ENCODE measurements at places on chromosomes 3 and 15.
A peak's percentile ranks its signal among the peaks of the same experiment; 100 is the strongest.

DNA sequence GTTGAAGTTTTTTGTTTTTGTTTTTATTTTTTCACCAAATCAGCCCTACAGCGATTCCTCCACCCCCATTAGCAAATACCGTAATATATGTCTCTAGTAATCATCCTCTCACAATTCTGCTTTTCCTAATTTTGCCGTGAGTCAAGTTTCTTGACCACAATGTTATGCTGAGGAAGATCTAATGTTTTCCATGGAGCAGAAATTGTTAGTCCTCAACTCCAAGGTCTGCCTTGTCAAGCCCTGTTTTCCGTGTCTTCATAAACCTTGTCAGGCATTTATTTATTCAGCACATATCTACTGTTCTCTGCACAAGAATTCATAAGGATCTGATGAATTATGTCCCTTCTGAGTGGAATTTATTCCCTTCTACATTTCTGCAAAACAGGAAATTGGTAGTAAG is 372.8 kb downstream of the RBMS3 start:
- DNase-seq: no peak

DNA sequence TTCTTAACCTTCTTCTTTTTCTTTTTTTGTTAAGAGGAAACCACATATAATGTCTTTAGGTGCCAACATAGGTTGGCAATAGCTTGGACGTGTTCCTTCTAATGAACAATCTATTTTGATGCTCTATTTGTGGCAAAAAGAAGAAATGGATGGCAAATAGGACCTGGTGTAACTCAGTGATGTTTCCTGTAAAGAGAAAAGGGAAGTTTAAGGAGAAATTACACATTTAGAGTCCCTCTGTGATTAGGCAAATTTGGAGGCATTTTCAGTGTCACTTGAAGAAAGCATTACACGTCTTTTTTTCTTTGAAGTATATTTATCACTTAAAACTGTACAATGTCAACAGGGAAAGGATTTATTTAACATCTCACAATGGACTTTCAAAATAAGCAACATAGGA is 327.1 kb downstream of the ZIC1 start:
- no peak for DNase-seq

DNA sequence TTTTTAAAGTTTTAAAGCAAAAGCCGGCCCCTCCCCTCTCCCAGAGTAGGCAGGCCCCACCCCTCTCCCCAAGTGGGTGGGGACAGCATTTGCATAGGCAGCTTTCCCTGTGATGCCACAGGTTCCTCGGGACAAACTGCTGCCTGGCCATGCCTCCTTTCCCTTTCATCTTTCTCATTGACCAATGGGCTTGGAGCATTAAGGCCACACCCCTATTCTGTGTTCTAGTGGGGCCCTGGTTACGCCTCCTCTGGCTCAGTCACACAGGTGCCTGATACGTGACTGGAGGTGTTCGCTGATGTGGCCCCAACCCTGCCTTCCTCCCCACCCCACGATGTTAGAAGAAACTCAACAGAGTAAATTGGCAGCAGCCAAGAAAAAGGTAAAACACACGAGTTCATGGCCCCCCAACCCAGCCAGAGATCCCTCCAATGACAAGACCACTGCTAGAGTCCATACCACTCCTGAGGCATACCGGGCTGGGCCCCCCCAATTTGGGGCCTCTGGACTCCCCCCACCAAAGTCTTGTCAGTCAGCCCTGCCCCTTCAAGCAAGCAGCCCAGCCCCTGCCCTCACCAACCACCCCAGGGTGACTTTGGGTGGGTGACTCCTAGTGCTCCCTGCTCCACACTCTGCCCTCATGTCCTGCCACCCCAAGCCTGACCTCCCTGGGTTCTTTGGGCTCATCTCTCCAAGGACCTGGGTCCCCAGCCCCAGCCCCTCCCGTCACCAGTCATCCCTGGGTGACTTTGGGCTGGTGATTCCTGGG is 62.8 kb upstream of the CSPG4 start:
- DNase-seq: no peak

DNA sequence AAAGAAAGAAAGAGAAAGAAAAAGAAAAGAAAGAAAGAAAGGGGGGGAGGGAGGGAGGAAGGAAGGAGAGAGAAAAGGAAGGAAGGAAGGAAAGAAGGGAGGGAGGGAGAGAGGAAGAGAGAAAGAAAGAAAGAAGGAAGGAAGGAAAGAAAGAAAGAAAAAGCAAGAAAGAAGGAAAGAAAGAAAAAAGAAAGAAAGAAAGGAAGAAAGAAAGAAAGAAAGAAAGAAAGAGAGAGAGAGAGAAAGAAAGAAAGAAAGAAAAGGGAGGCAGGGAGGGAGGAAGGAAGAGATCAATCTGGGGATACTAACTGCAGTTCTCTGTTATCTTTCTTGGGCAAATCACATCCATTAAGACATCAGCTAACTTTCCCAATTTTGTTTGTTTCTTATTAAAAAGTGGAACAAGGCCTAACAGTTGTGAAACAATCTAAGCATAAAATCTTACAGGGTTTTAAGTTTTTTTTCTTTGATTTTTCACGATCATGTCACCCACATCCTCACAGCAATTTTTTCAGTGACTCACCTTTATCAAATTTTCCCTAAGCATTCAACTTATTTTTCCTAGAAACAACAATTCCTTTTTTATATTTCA is 36.8 kb downstream of the TBC1D2B start:
- DNase-seq: no peak

- no peak for DNase-seq
These were observed 299 bp downstream of the TYRO3 start for GRCh38 chr15:41559239-41559782.

- DNase-seq: no peak
These were observed 478.0 kb upstream of the ARRDC4 start for GRCh38 chr15:97482521-97482920.

DNA sequence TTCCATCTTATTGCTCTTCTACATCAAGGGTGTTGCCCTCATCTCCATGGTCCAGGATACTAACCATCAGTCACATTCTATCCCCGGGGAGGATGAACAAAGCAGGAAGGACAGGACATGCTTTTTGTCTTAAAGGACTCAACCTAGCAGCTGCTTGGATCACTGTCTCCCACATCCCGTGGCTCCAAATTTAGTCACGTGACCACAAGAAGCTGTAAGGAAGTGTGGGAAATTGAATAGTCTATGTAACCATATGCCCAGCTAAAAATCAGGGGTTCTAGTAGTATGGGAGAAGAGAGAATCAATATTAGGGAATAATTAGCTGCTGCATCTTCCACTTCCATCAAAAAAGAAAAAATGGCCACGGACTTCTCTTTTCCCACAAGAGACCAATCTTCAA is 18.2 kb upstream of the CMSS1 start:
- no peak for DNase-seq

GRCh38 chr3:13600950-13601691 is 52.2 kb downstream of the FBLN2 start:
- DNase-seq: no peak

GRCh38 chr15:58387130-58387529 is 44.7 kb upstream of the LIPC start:
- DNase-seq: no peak

DNA sequence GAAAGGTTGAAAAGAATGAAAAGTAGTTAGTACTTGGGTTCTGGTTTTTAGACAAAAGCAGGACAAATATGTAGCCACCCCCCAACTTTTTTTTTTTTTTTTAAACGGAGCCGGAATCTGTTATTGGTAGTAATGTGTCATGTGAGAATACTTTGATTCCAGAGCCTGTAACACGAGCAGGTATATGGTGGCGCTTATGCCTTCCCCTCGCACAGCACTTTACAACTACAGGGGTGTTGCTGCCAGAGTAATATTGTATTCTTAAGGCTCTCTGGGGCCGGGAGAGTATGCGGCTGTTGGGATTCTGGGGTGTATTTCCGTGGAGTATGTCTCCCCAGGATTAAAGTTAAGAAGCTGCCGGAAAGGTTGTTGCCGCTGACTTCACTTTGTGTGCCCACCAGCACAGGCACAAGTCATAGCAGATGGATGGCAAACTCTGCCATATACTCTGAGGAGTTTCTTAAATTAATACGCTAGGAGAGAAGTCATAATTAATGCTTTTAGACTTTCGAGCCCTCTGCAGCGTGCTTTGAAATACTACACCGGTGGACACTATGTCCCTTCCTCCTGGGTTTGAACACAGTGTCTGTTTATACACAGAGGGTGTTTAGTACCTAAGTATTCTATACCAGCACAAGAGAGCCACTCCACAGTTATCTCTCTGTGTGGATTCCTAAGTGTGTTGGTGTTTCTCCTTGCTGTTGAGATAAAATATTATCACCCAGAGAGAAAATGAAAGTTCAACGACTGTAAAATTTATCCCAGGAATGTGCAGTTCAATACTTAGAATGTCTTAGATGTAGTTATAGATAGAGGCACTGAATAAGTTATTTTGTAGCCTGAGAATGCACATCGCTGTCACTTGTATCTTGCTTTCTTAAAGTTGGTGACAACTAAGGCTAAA is 1.4 kb downstream of the MBNL1 start:
- DNase-seq: peak; percentile 66

DNA sequence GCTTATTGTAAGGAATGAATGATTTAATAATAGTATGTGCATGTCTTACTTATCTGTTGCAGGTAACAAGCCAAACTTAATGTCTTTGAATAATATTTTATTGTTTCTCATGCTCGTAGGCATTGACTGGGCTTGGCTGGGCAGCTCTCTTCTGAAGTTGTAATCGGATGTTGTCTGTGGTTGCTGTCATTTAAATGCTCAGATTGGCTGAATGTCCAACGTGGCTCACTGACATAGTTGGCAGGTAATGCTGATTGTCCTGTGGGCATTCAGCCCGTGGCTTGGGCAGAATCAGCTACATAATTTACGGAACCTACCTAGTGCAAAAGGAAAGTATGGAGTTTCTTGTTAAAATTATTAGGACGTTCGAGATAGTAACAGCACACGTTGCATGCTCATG is 297.4 kb upstream of the GBE1 start:
- no peak for DNase-seq

DNA sequence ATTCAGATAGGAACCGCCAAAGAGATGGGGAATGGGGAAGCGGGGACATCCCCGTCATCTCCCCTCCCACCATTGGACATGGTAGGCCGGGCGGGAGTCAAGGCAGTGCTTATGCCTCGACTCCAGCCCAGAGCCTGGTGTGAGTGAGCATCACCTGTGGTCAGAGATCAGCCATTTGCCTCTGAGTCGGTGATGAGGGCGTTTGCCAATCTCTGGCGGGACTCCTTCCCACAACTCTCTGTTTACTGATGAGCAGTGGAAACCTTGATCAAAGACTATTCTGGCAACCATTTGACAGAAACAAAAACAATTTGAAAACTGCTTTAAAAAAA is 63.9 kb upstream of the HES1 start:
- no peak for DNase-seq

- DNase-seq: no peak
These were observed at the start of gene DPPA4 for GRCh38 chr3:109337393-109337792. TSS of gene DPPA4 (minus strand) at chr3:109337546. CDS start at chr3:109337517, 29 bp downstream.

DNA sequence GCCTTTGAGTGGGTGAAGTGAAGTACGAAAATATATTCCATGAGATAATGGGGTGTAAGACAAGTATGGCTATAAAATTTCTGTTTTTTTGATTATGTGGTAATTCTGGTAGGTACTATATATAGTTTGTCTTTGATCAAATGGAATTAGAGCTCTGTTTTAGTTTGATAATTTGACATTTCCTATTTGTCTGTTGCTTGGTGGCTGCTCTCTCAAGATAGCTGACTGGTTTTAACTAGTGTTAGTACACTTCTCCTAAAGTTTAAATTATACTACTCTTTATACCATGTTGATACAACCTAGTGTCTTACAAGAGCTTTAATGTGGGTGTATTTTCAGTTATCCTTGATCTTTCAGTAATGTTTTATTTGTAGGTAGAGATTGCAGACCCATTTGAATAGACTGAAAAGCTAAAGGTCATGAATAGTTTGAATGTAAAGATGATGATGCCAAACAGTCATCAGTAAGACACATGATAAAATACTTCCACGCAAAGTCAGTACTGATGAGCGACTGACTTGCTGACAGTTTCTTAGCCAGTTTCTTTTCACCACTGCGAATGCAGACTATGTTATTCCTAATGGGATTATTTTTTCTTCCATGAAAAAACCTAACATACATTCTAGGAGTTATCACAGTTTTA is 15.2 kb downstream of the SACM1L start:
- DNase-seq: no peak

All from NCI-H1092 treated with DMSO at 0.1 percent for 48 hours (cell line).